ENCODE measurements at places on chromosomes 6 and 20.

GRCh38 chr6:53244958-53245357 is 96.3 kb upstream of the GCM1 start:
- DNase-seq = no peak

- no peak for DNase-seq
Observed at GRCh38 chr20:51380401-51381385, 161.8 kb downstream of the NFATC2 start.

DNA sequence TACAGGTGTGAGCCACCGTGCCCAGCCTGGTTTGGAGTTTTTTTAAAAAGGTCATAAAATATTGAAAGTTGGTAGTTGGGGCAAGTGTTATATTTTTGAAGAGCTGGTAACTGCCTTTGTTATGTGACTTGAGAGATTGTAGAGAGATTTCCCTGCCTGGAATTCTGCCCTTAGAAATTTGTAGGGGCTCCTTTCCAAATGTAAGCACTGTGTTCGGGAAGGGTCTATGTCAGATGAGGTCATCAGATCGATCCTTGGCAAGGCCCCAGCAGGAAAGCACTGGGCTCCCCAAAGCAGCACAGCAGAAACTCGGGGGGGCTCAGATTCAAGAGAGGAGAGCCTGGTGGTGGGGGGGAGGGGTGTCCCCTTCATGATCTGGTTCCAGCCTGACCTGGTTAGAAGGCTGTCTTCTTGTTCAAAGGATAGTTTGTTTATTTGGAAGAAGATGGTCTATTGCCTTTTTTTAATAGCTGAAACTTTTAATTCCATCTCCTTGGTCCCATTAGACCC is 220.2 kb downstream of the UST start:
- no peak for DNase-seq

DNA sequence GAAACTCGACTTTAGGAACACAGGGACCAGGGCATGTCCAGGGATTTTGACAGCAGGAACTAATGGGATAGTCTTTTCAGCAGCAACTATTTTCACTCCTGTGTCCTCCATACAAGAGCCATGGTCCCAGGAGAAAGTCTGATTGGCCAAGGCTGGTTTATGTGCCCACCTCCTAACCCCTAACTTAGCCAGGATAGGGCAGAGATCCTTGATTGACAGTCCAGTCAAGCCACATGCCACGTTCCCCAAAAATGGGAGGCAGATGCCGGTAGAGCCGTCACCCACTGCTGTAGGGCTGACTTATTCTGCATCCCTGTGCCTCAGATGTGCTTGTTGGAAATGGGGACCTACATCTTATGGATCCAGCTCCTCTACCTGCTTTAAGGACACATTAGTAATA is 22.3 kb downstream of the SLC2A10 start:
- DNase-seq = no peak

GRCh38 chr6:169911264-169912263 is 160.1 kb downstream of the ERMARD start:
- no peak for DNase-seq

- DNase-seq = no peak
Observed at GRCh38 chr20:13855613-13856012, 70.8 kb downstream of the NDUFAF5 start.

- DNase-seq = peak; percentile 41
Observed at GRCh38 chr6:56652231-56652630, 9.5 kb upstream of the DST start.

GRCh38 chr6:112525749-112526148 is 178.6 kb downstream of the RFPL4B start:
- DNase-seq = no peak

DNA sequence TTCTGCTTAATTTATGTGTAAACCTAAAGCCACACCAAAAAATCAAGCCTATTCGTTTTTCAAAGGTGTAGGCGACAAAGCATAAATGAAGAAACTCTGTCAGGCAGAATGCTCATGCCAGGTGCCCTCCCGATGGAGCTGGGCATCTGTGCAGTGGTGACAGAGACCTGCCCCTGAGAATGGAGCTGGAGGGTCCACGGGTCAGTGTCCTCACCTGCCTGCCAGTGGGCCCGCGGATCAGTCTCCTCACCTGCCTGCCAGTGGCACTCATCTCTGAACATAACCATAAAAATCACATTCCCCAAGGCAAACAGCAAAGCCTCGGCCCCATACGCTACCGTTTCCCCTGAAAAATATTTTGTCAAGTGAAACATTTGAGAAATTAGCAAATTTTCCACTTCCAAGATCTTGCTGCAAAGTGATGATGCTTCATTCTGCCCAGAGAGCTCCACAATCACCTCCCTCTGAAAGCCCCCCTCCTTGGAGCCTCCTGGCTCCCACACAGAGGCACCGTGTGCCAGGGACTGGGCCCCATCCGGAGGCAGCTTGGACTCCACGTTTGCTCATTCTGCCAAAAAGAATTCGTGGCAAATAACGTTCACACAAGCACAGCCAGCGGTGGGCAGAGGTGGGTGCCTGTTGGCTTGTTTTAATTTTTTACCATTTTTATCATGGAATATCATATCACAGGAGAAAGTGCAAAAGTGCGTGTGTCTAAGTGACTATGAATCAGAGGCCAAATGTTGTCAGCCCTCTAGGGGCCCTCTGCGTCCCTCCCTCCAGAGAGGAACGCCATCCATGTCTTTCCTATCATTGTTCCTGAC is 88.8 kb downstream of the YTHDF1 start:
- no peak for DNase-seq

All from Daoy (cell line).